ENCODE measurements at places on chromosomes 5 and 9. TPM values are rescaled to one million over a fixed set of nuclear protein-coding genes. Genes with fewer than 3 reads are reported as not detected.

GRCh38 chr9:107007402-107007801 is 144.4 kb downstream of the ZNF462 start:
- no peak for DNase-seq

- no peak for DNase-seq
Measured at GRCh38 chr5:140557965-140558364, 692 bp upstream of the SRA1 start.

DNA sequence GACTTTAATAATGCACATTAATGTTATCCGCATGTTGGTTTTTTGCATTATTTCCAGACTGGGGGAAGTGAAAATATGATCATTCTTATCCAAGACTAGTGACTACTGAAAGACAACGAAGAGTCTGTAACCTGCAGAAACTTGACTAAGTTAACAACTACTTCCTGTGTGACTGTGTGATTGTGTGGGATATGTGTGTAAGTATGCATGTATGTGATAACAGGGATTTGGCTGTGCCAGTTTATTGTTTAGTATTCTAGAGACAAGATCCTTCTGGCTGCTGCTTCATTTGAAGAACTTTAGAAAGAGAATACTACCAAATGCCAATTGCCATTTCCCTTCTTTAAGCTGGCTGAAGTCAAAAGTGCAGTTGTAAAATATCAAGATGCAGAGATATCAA is 375.7 kb upstream of the PRR16 start:
- DNase-seq: no peak

Gene PCDHA7
- 0.33 TPM for total RNA-seq

Measured in pulmonary artery endothelial cell (primary cell).